ENCODE measurements at places on chromosomes 7 and 10. TPM values are rescaled to one million over a fixed set of nuclear protein-coding genes. Genes with fewer than 3 reads are reported as not detected.

DNA sequence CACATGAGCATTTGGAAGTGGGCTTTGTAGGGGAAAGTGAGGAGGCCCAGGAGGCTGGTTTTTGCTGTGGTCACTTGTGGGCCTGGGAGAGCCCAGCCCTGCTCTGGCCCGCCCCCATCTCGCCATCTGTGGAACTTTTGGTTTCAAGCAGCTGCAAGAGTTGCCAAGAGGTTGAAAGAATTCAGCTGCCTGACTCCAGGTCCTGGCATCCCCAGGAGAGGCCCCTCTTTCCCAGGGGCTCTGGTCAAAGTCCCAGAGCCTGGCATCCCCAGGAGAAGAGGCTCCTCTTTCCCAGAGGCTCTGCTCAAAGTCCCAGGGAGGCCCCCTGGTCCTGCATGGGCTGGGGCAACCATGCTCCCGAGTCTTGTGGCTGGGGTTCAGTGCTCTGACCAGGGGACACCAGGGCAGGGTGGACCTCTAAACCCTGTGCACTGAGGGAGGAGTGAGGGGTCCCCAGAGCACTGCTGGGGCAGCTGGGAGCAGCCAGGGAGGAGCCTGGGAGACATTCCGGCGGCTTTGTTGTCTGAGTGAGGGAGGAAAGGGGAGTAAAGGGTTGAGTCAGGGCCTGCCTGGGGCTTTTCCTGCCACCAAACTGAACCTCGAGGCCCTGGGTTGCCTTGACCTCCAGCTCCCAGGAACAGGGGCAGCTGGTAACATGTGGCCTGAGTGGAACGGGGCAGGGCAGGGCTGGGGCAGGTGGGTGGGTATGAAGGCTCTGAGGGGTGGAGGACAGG is 27.7 kb upstream of the CSGALNACT2 start:
- DNase-seq = no peak

DNA sequence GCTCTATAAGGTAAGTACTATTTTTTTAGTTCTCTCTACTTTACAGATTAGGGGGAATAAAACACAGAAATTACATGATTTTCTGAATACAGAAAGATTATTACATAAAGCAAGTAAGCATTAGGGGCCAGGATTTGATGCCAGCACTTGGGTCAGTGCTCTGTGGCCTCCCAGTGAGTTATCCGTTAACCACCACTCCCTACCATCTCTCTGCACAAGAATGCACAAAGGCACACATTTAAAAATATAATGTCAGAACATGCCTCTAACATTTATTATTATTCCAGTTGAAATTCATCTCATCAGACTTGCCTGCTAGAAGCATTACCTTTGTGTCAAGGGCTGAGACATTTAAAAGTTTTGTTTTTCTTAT is 59.0 kb downstream of the MET start:
- no peak for DNase-seq

GRCh38 chr7:32048970-32049491 is 21.2 kb downstream of the PDE1C start:
- no peak for DNase-seq

Gene PSMC2
- 283 TPM for polyA plus RNA-seq

DNA sequence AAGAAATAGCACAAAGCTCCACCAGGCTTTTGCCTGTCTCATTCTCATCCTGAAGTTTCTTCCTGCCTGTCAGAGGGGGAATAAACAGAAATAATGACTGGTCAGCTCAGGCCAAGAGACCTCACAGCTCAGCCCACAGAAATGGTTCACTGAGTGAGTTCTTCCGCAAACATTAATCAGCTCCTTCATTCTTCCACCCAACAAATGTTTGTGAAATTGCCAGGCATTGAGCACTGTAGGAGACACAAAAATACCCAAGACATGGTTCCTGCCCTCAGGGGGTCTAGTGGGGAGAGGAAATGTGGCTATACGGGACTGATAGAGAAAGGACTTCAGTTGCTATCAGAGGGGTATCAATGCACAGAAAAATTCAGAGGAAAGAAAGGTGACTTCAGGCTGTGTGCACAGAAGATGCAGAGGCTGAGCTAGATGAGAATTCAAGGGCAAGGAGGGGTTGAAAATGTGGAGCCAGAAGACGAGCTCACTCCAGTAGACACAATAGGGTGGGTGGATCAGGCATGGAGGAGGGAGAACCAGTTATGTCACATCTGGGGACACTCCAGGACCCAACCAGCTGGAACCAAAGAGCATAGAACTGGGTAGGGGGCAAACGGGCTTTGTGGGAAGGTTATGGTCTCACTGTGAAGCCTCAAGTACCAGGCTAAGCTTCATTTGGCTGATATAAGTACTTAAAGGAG is 20.9 kb downstream of the MYOF start:
- no peak for DNase-seq

DNA sequence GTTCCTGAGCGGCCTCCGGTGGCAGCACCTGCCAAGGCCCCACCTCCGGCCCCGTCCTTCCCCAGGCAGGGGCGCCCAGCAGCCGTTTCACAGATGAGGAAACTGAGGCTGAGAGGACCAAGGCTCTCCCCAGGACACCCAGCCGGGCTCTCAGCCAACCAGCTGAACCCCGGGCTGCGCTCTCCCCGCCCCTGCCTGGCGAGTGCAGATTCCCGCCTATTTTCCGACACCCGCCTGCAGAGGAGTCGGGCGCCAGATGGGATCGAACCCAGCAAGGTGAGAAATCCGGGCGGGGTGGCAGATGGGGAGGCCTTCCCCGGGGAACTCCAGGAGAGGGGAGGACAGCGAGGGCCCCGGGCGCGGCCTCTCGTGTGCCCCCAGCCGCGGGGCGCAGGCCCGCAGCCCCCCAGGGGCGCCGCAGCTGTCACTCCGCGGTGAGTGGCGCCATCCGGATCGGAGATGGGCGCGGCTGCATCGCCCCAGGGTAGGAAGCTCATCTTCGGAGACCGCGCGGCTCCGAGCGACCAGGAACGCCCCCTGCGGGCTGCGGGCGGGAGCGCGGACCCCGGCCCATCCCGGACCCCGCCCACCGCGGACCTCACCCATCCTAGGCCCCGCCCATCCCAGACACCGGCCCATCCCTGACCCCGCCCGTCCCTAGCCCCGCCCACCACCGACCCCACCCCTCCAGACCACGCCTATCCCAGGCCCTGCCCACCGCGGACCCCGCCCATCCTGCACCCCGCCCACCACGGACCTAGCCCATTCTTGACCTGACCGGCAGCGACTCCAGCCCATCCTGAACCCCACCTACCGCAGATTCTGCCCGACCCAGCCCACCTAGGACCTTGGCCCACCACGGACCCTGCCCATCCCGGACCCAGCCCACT is 90.3 kb downstream of the MICALL2 start:
- peak; percentile 98 for DNase-seq

GRCh38 chr10:42952931-42953683 is 123.8 kb upstream of the RET start:
- no peak for DNase-seq

- DNase-seq = no peak
Observed at GRCh38 chr7:48518092-48518491, 346.8 kb downstream of the ABCA13 start.

DNA sequence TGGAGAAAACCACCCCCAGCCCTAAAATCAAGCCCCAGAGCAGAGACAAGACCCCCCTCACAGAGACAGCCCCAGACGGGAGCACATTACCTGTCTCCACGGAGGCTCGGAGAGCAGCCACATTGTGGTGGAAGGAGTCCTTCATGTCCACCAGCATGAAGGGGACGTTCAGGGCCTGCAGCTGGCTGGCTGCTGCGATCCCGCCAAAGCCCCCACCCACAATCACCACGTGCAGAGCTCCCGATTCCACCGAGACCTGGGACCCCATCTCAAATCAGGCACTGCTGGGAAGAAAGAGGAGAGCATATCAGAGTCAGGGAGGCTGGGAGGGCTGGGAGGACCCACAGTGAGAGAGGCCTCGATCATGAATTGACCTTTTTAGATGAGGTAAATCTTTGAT is 8.8 kb downstream of the AIFM2 start:
- no peak for DNase-seq

GRCh38 chr7:125278318-125278717 is 348.7 kb upstream of the POT1 start:
- DNase-seq = no peak

Gene TRIM73
- polyA plus RNA-seq = 1.3 TPM

- peak; percentile 87 for DNase-seq
Observed at GRCh38 chr10:92591550-92592022, 1.3 kb upstream of the KIF11 start.

Measured in SK-N-SH (cell line).